ENCODE measurements at places on chromosomes 1 and 21.

- DNase-seq = peak; percentile 88
Measured at GRCh38 chr1:223401873-223402789, 8.9 kb downstream of the CCDC185 start.

GRCh38 chr1:41590331-41590730 lies 105.8 kb upstream of the EDN2 start:
- DNase-seq = no peak

- DNase-seq = no peak
Measured at GRCh38 chr1:91604632-91605031, 104.0 kb downstream of the CDC7 start.

DNA sequence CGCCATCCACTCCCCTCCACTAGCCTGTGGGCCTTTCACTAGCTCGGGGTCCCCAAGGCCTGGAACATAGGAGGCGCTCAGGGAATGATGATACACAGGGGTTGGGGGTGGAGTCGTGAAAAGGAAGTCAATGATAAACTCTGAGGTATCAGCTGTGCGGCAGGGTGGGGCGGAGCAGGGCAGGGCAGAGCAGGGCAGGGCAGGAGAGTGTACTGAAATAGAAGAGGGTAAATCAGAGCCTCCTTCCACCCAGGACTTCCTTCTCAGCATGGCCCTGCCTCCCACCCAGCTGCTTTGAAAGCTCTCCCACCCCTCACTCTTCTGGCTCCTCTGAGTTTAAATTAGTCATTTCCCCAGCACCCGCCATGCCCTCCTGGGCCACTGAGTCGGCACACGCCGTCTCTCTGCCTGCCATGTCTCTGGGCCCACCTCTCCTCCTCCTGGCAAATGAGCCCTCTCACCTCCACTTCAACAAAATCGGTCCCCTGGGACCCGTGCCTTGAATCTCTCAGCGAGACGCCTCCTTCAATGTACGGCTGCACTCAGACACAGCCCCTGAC lies 16.9 kb downstream of the CAPZB start:
- DNase-seq = peak; percentile 70

- DNase-seq = no peak
Measured at GRCh38 chr1:203178083-203178482, 2.5 kb upstream of the MYBPH start.

DNA sequence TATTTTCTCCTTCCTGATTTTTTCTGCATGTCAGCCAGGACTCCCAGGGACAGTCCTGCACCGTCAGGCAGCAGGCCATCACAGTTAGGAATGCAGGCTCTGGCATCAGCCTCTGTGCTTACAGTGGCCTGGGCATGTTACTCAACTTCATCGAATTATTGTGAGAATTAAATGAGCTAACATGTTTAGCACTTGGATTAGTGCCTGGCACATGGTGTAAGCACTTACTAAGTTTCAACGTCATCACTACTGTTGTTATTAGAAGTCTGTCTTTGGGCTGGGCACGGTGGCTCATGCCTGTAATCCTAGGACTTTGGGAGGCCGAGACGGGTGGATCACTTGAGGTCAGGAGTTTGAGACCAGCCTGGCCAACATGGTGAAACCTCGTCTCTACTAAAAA lies 45.1 kb downstream of the SCCPDH start:
- DNase-seq = peak; percentile 97

DNA sequence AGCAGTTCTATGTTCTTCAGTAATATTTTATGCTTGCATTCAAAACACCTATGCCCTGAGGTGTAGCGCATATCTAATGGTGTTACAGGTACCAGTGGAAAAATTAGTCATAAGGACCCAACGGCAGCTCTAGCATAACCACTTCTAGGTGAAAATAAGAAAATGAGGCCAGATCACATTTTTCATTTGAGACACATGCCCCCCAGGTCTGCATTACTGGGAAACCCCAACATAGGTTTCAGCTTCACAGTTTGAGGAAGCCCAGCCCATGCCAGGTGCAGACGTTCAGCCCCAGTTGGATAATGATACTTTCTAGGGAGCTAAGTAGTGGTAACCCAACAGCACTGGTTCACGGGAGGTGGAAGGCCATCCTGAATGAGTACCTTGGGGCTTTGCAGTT lies 129.8 kb downstream of the CNIH3 start:
- DNase-seq = no peak

- DNase-seq = no peak
Measured at GRCh38 chr1:230176871-230177411, 109.9 kb downstream of the GALNT2 start.

GRCh38 chr1:110668549-110668948 lies 6.2 kb downstream of the KCNA3 start:
- no peak for DNase-seq

GRCh38 chr1:175632667-175633066 lies 110.7 kb downstream of the TNR start:
- no peak for DNase-seq

DNA sequence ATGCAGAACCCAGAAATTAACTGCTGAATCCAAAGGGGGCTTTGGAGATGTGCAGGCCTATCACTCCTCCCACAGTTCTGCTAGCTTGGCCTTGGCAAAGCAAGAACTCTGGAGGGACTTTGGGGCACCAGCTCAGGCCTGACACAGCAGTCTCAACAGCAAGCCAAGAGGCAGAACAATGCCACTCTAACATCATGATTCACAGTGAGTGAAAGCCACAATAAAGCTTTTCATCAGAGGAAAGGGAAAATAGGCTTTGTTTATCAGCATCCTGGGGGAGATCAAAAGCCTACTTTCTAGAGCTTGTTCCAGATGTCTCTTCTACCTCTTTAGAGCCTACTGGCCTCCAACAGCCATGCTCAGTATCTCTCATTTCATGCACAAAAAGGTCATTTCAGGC lies 283.4 kb downstream of the KCNH1 start:
- DNase-seq = no peak

DNA sequence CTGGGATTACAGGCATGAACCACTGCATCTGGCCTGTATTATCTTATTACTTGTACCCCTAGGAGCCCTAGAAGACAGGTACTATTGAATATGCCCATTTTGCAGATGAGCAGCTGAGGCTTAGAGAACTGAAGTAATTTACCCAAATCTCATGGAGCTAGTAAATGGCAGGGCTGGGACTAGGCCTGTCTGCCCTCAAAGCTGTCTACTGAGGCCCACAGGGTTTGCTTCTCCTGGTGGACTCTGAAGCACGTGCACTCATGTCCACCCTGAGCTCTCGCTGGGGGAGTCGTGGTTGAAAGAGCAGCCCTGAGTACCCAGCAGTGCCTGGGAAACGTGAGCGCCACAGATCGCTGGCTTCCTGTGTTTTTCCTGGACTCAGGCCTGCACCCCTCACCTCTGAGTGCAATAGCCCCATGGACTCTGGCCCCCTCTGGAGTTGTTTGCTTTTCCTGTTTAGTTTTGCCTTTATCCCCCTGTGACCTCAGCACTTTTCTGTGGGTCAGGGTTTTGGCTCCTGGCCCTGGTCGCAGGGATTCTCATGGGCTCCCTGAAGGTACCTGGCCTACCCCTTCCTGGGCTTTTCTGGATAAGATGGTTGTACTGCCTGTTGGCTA lies 52.4 kb downstream of the ARHGEF10L start:
- no peak for DNase-seq

DNA sequence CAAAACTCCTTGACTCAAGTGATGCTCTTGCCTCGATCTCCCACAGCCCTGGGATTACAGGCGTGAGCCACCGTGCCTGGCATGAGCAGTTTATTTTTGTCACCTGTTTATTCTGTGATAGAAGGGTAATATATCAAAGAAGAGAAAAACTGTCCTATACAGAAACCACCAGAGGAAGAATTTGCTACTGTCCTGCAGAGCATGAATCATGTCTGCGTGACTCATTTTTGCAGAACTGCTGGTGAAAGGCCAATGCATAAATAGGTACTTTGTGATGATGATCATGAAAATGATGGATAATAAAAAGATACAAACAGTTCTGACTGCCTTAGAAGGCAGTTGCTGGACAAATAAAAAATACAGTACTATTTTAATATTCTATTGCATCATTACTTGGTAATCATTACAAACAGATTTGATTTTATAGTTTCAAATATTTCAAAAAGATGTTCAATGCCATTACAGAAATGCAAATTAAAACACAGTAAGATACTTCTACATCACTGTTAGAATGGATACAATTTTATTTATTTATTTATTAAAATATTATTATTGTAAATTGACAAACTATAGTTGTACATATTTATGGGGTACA lies 26.5 kb downstream of the RIPPLY3 start:
- DNase-seq = peak; percentile 78

GRCh38 chr1:14810595-14811361 lies 212.3 kb downstream of the KAZN start:
- DNase-seq = no peak

DNA sequence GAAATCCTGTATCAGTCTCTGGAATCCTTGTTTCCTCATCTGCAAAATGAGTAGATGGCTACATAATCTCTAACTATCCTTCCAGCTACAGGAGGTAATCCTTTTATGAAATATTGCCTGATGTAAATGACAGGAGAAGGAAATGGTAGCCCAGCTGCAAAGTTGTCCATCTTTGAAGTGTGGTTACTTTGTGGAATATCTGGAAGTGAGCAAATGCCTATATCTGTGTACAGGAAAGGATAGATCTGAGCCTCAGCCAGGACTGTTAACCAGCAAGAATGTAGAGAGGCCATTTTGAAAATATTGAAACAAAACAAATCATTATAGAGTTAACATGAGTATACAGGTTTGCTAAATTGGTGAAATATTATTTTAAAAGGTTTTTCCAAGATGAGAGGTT lies 74.8 kb upstream of the BMP8A start:
- DNase-seq = no peak

DNA sequence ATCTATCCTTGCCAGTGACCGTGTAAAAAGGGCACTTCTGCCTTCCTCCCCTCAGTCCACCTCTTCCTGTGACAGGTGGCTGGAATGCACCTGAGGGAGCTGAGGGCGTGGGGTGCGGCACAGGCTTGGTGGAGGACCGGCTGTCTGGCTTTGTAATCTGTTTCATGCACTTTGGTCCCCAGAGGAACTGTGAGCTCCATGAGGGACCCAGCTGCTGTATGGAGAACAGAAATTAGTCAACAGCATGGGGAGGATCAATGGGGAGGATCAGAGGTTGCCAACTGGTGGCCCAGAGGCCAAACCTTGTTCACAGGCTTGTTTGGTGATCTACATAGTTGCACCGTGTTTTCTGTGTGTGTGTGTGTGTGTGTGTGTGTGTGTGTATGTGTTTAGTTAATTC lies 19.0 kb upstream of the LUZP1 start:
- DNase-seq = no peak

Measured in bronchial epithelial cell (primary cell).